ENCODE measurements at places on chromosomes 5 and 9.
A peak's percentile ranks its signal among the peaks of the same experiment; 100 is the strongest.

DNA sequence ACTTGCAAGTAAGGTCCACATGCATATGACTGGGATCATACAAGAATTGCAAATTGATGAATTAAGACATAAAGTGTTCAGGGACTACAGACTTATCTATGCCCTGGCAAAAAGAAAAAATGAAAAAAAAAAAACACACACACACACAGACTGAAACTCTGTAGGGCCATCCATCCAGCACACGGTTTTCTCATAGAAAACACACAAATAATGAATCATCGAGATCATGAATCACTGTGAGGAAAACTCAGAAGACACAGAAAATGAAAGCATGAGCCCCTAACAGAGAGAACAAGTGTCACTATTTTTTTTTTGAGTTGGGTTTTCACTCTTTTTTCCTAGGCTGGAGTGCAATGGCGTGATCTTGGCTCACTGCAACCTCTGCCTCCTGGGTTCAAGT is 185.2 kb downstream of the IRX2 start:
- DNase-seq, result no peak

GRCh38 chr5:140157032-140157781 is 17.8 kb upstream of the CYSTM1 start:
- DNase-seq, result peak; percentile 75

DNA sequence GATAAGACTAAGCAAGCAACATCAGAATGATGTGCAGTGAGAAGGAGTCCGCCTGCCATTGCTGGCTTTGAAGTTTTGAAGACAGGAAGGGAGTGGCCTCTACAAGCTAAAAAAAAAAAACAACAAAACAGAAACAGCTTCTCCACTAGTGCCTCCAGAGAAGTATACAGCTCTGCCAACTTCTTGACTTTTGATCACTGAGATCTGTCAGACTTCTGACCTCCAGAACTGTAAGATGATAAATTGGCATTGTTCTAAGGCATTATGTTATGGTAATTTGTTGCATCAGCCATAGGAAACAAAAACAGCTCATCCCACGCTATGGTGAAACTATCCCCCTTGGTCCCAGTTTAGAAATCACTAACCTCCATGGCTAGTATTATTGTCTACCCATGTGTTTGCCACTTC is 131.0 kb upstream of the VCAN start:
- peak; percentile 34 for DNase-seq

GRCh38 chr5:923281-923873 is 30.7 kb downstream of the TRIP13 start:
- DNase-seq, result peak; percentile 26

DNA sequence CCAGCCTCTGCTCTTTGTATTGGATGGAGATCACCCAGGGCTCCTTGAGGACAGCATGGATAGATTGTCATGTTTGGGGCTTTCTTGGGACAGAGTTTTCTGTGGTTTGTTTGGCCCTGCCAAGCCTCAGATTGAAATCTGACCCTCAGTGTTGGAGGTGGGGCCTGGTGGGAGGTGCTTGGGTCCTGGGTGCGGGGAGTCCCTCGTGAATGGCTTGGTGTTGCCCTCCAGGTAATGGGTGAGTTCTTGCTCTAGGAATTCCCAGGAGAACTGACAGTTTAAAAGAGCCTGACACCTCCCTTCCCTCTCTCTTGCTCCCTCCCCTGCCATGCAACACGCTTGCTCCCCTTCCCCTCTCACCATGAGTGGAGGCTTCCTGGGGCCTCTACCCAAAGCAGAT is 48.6 kb upstream of the OLFM1 start:
- DNase-seq, result no peak

GRCh38 chr5:14737291-14737690 is 72.8 kb downstream of the OTULIN start:
- no peak for DNase-seq

DNA sequence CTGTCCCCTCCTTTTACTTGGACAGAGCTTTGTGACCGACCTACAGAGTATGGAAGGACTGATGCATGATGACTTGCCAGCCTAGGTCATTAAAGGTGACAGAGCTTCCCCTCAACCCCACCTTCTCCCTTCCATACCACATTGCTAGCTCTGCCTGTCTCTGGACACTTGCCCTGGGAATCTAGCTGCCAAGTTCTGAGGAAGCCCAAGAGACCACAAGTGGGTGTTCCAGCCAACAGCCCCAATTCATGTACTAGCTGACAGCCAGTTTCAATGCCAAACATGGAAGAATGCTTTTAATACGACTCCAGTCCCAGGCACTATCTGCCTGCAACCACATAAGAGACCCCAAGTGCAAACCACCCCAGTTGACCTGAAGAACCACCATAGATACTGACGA is 477.1 kb downstream of the SPOCK1 start:
- no peak for DNase-seq

DNA sequence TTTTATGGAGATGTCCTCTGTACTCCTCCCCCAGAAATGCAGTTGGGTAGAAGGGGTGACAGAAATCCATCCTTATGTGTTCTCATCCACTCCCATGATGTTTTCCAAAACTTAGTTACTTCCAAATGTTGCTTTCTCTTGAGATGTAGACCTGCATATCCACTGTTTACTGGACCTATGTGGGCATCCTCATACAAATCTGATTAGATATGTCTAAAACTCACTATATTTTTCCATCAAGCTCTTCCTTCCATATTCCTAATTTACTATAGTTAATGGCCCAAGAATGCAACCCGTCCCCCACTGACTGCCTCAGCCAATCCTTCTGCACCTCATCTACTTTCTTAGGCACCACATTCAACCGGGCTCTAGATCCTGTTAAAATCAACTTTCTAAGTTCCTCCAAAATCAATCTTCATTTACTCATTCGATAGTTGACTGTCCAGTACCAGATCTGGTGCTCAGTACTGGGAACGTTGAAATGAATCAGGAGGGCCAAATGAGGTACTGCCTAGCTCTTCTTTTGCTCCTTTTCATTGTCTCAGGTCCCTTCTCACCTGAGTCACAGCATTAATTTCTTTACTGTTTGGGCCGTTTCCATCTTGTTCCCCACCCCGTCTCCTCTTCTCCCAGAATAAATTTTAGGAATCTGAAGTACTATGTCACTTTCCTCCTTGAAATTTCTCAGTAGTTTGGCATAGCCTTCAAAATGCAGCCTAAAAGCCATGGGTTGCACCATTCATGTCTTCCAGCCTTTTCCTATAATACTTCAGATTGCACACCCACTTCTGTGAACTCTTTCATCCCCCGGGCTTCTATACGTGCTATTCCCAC is 7.9 kb downstream of the PLK2 start:
- DNase-seq, result no peak

DNA sequence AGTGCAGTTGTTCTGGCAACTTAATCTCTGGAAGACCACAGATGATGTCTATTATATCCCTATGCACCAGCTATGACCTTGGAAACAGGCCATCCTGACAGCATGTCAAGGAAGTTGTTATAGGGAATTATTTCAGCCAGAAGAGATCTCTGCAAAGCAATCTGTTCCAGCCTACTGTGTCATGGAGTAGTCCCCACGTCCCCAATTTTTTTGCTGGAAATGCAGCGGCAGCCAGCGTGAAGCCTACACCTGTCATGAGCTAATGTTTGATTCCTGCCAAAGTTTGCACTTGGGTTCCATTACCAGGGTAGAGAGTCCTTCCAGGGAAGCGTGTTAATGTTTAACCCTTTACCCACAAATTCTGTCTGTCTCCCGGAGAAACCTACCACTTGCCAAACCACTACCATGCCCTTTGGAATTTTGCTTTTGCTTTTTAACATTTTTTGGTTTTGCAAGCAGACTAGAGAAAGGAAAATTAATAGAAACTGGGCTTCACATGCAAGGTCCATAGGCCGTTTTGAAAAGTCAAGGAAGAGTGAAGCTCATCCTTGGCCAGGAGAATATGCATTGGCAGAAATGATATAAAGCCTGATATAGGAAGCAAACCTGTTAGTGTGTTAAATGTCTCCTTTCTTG is 174.9 kb upstream of the SPRY4 start:
- DNase-seq, result no peak

Data from CD14-positive monocyte (primary cell).